ENCODE measurements at places on chromosomes 11 and 22.
A peak's percentile ranks its signal among the peaks of the same experiment; 100 is the strongest.

DNA sequence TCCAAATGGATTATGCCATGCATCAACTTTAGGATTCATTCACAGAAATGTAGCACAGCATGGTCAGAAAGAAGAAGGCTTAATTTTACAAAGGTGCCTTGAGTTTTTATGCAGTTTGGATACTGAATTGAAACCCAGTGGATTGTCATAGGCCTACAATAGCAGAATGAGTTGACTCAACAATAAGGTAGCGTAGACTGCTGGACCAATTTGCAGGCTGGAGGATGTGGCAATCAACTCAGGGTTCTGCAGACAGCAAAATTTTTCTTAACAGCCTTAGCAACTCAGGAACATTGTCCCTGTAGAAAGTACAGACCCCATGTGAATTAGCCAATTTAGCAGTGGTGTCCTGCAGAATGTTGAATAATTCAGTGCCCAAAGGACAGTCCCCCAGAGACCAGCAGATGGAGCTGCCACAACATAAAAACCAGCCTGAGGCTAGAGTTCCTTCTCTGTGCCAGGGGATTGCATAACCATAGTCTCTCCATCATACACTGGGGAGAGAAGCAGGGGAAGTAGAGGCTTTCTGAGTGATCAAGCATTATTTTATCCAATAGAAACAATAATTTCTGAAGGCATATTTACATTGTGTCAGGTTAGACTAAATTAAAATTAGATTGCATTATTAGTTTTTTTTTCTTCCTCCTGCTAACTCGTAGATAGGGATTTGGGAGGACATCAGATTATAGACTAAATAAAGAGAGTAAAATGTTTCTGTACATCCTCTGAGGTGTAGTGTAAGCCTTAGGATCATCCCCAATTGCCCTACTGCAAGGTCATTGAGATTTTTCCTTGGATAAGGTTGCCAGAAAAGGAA, 20.3 kb upstream of the MRPL17 start:
- no peak overlapping the region for H3K27ac ChIP-seq
- H3K4me3 ChIP-seq: no peak overlapping the region
- H3K36me3 ChIP-seq: no peaks in the 10 kb centered on the region
- DNase-seq: no peak
- H3K27me3 ChIP-seq: no peaks in the 10 kb centered on the region
- H3K4me1 ChIP-seq: no peaks in the 10 kb centered on the region

DNA sequence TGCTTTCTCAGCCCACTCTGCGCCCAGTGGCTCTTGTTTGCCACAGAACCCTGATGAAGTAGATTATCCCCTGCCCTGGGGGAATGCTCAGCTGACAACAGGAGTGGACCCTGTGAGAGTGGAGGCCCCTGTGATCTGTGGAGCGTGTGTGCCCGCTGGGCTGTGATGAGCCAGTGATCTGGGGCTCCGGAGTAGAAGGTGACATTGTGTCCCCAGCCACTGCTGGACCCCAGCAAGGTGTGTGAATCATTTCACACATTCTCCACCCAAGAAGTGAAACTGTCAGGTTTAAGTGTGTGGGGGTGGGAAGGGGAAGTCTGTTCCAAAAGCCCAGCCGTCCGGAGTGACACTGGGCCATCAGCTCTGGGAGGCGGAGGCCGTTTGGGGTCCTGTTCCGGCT, 33.1 kb upstream of the GRAMD4 start:
- no peak overlapping the region for H3K27ac ChIP-seq
- H3K4me1 ChIP-seq: peaks cover 11% of the 10 kb centered on the region
- no peak overlapping the region for H3K4me3 ChIP-seq
- H3K36me3 ChIP-seq: no peaks in the 10 kb centered on the region
- DNase-seq: no peak
- no peaks in the 10 kb centered on the region for H3K27me3 ChIP-seq

DNA sequence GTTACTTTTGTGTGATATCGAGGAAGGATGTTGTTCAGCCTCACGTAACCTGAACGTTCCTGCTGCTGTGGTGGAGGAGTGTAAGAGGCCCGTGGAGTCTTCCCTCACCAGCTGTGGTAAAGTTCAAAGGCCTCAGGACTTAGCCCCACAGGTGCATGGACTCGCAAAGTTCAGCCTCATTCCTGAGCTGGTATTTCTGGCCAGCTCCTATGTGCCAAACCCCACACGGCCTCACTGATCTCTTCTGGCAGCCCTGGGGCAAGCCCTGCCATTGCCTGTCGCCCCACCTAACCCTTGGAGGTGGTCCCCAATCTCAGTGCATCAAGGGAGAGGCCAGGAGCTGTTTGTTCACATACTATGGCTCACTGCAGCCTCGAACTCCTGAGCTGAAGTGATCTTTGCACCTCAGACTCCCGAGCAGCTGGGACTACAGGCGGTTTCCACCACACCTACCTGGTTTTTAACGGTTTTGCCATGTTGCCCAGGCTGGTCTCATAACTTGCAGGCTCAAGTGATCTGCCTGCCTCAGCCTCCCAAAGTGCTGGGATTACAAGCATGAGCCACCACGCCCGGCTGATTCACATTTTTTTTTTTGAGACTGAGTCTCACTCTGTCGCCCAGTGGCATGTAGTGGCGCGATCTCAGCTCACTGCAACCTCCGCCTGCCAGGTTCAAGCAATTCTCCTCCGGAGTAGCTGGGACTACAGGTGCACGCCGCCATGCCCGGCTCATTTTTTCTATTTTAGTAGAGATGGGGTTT, 2.2 kb downstream of the PHRF1 start:
- peaks cover 11% of the 10 kb centered on the region for H3K27me3 ChIP-seq
- peak overlapping the region; percentile 87 for H3K4me3 ChIP-seq
- peaks cover 4% of the 10 kb centered on the region for H3K4me1 ChIP-seq
- no peak overlapping the region for H3K27ac ChIP-seq

GRCh38 chr11:119091966-119092879, 7.5 kb downstream of the HMBS start:
- H3K36me3 ChIP-seq: peaks cover 4% of the 10 kb centered on the region
- H3K27ac ChIP-seq: no peak overlapping the region
- H3K27me3 ChIP-seq: no peaks in the 10 kb centered on the region
- no peaks in the 10 kb centered on the region for H3K4me1 ChIP-seq
- no peak for DNase-seq

GRCh38 chr22:28106617-28107016, 187.6 kb upstream of the PITPNB start:
- peaks cover 5% of the 10 kb centered on the region for H3K4me1 ChIP-seq
- no peak overlapping the region for H3K27ac ChIP-seq
- no peaks in the 10 kb centered on the region for H3K36me3 ChIP-seq
- H3K4me3 ChIP-seq: no peak overlapping the region
- no peak for DNase-seq

DNA sequence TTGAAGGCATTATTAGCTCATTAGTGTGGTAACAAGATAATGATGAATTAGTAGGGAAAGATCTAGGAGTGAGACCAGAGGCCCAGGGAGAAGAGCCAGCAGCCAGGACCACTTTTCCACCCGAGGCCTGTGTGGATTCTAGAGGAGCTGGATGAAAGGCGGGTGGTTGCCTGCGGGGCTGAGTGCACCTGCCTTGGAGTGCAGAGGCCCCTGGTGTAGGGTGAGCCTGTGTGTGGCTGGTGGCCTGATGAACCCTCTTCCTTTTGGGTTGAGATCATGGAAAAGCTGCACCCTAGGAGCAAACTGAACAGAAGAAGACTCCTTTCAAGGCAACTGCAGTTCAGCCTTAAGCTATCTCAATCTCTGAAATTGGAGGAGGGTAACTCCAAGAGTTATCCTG, 5.9 kb upstream of the TP53AIP1 start:
- DNase-seq: no peak
- H3K4me1 ChIP-seq: no peaks in the 10 kb centered on the region
- no peak overlapping the region for H3K4me3 ChIP-seq
- no peaks in the 10 kb centered on the region for H3K36me3 ChIP-seq
- H3K27ac ChIP-seq: no peak overlapping the region

DNA sequence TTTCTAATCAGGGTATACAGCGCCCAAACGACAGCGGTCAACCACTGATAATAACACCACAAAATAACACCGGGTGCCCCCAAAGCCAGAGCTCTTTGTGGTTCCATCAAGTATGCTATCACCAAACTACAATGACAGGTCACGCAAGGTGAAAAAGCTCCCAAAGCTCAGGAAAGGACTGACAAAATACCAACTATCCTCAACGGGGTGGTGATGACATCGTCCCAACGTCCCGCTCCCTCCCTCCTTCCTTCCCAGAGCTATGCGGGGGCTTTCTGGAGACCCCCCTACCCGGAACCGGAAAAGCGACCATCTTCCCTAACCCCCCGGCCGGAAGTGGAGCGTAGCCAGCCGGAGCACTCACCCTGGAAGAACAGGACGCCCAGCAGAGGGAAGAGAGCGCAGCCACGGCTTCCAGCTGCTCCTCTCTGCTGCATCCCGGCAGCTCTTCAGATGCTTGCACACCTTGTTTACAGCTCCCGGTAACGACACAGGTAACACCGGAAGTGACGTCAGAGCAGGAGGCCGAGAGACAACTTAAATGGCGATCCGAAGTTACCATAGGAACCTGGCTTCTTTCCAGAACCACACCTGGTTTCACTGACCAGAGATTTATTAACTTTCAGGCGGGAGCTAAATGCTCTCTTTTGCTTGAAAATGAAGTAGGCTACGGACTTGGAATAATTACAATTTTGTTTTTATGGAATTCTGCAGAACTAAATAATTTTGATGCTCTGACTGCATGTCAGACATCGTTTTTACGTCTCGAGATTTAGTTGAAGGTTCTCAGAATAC, at the start of gene MPZL3:
MPZL3 (minus strand) TSS at position 508 of the 795 bp plus-strand sequence; CDS start at position 437, 71 bp downstream.
- no peaks in the 10 kb centered on the region for H3K4me1 ChIP-seq
- H3K4me3 ChIP-seq: peak within 1 kb of the TSS; percentile 86
- no peaks in the 10 kb centered on the region for H3K36me3 ChIP-seq
- peaks cover under 1% of the 10 kb centered on the region for H3K27me3 ChIP-seq
- DNase-seq: peak; percentile 29

DNA sequence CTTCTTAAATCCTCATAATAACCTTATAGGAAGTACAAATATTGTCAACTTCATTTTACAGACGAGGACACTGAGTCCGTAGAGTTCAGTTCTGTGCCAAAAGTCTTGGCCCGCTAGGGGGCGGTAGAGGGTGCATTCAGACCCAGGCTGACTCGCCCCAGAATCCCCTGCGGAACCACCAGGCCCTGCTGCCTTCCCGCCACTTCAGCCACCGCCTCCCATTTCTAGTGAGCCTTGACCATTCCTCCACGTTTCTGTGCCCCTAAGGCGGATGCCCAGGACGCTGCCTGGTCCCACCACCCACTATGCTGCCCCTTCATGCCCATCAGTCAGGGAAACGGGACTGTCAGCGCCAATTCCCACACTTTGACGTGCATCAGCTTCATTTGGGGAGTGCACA, 19.1 kb downstream of the SYT13 start:
- no peaks in the 10 kb centered on the region for H3K36me3 ChIP-seq
- H3K27ac ChIP-seq: no peak overlapping the region
- DNase-seq: no peak
- no peaks in the 10 kb centered on the region for H3K4me1 ChIP-seq
- no peak overlapping the region for H3K4me3 ChIP-seq
- peaks cover 7% of the 10 kb centered on the region for H3K27me3 ChIP-seq

- peaks cover 64% of the 10 kb centered on the region for H3K36me3 ChIP-seq
- no peaks in the 10 kb centered on the region for H3K27me3 ChIP-seq
- no peak for DNase-seq
- no peak overlapping the region for H3K4me3 ChIP-seq
- no peaks in the 10 kb centered on the region for H3K4me1 ChIP-seq
Measured at GRCh38 chr11:130128626-130129025, 31.0 kb upstream of the ST14 start.

- H3K36me3 ChIP-seq: peaks cover 16% of the 10 kb centered on the region
- no peak overlapping the region for H3K27ac ChIP-seq
- DNase-seq: no peak
- H3K4me1 ChIP-seq: peaks cover 23% of the 10 kb centered on the region
- peak overlapping the region; percentile 52 for H3K4me3 ChIP-seq
Measured at GRCh38 chr11:124763156-124763947, 1.3 kb upstream of the ESAM start.

- H3K4me1 ChIP-seq: no peaks in the 10 kb centered on the region
- DNase-seq: no peak
- no peak overlapping the region for H3K4me3 ChIP-seq
- no peaks in the 10 kb centered on the region for H3K27me3 ChIP-seq
Measured at GRCh38 chr22:37354670-37355069, 72.4 kb downstream of the CYTH4 start.

- H3K27me3 ChIP-seq: no peaks in the 10 kb centered on the region
- H3K4me3 ChIP-seq: no peak overlapping the region
- no peak overlapping the region for H3K27ac ChIP-seq
- no peak for DNase-seq
- H3K4me1 ChIP-seq: peaks cover 2% of the 10 kb centered on the region
Measured at GRCh38 chr11:9774591-9775397, 110.9 kb downstream of the SWAP70 start.

- no peak overlapping the region for H3K27ac ChIP-seq
- no peaks in the 10 kb centered on the region for H3K36me3 ChIP-seq
- no peaks in the 10 kb centered on the region for H3K27me3 ChIP-seq
- no peak overlapping the region for H3K4me3 ChIP-seq
- no peak for DNase-seq
- H3K4me1 ChIP-seq: peaks cover 1% of the 10 kb centered on the region
Measured at GRCh38 chr11:123214396-123214795, 19.3 kb upstream of the CLMP start.

DNA sequence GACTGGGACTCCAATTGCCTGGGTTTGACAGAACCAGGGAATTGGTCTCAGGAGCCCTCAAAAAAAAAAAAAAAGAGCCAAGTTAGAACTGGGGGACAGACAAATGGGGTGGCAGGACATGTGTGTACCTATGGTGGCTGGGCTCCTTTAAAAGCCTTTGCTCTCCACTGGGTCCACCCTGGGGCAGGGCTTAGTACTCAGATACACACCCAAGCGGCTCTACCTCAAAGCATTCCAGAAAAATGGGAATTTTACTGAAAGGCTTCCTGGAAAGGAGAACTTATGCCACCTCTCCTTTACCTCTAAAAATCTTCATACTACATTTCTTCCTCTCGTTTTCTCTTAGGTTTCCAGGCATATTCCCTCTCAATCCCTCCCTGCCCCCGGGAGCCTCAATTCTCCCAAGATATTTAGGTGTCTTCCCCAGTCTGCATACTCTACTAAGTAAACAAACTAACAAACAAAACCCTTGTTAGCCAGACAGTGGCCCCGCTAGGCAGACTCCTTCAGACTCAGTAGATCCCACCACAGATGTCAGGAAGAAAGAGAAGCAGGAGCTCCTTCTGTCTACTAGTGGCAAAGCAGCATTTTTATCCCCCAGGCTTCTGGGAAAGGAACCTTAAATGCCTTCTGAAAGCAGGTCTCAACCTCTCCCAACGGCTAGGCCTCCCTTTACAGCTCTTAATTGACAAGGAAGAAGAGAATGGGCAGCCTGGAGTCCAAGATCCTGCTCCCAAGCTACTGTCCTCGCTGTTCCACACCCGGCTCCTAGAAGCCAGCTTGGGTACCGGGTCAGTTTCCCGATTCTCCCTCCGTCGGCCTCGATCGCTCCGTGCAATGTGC, 653 bp downstream of the PCSK7 start:
- no peak overlapping the region for H3K27ac ChIP-seq
- DNase-seq: no peak
- peak overlapping the region; percentile 97 for H3K4me3 ChIP-seq
- peaks cover 7% of the 10 kb centered on the region for H3K36me3 ChIP-seq

- DNase-seq: no peak
- H3K27ac ChIP-seq: no peak overlapping the region
- H3K4me3 ChIP-seq: no peak overlapping the region
- peaks cover 24% of the 10 kb centered on the region for H3K4me1 ChIP-seq
- peaks cover 34% of the 10 kb centered on the region for H3K36me3 ChIP-seq
Measured at GRCh38 chr22:39526736-39527171, 5.8 kb downstream of the RPS19BP1 start.

GRCh38 chr11:92829121-92829520, 140.3 kb upstream of the MTNR1B start:
- no peaks in the 10 kb centered on the region for H3K36me3 ChIP-seq
- H3K4me3 ChIP-seq: no peak overlapping the region
- H3K27ac ChIP-seq: no peak overlapping the region
- no peaks in the 10 kb centered on the region for H3K27me3 ChIP-seq
